Skin of body (tissue), 3 donors: ENCODE measurements at places on chromosomes 7 and 10. TPM values are rescaled to one million over a fixed set of nuclear protein-coding genes. Genes with fewer than 3 reads are reported as not detected.

DNA sequence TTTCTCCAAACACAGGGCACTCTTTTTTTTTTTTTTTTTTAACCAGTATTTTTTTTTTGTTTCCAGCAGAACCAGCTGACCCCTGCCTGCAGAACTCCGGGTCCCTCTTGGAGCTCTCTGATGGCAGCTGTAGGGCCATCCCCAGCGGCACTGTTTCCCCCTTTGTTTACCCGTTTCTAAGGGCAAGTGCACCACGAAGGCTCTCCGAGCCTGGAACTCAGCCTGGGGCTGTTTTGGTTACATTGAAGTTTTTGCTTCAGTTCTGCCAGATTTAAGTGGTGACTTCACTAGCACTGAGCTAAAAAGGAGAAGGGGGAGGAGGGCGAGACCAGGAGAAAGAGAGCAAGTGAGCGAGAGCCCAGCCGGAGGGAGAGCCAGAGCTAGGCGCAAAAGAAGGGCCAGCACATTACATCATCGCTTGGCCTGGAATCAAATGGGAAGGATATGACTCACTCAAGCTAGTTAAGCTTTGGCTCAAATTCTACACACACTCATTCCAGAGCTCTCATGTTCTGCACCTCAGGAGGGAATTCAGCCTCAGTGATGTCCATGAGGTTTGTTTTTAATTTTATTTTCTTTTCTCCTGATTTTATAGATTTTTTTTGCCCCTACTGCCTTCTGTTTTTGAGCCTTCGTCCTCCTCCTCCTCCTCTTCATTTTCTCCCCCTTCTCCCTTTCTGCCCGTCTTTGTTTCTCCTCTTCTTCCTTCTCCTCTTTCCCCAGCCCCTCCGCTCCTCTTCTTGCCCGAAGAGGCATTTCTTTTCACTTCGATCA, 272.3 kb downstream of the TRIL start:
- peak; percentile 100 for DNase-seq

GRCh38 chr7:40008223-40008815, 58.3 kb downstream of the CDK13 start:
- no peak for DNase-seq

DNA sequence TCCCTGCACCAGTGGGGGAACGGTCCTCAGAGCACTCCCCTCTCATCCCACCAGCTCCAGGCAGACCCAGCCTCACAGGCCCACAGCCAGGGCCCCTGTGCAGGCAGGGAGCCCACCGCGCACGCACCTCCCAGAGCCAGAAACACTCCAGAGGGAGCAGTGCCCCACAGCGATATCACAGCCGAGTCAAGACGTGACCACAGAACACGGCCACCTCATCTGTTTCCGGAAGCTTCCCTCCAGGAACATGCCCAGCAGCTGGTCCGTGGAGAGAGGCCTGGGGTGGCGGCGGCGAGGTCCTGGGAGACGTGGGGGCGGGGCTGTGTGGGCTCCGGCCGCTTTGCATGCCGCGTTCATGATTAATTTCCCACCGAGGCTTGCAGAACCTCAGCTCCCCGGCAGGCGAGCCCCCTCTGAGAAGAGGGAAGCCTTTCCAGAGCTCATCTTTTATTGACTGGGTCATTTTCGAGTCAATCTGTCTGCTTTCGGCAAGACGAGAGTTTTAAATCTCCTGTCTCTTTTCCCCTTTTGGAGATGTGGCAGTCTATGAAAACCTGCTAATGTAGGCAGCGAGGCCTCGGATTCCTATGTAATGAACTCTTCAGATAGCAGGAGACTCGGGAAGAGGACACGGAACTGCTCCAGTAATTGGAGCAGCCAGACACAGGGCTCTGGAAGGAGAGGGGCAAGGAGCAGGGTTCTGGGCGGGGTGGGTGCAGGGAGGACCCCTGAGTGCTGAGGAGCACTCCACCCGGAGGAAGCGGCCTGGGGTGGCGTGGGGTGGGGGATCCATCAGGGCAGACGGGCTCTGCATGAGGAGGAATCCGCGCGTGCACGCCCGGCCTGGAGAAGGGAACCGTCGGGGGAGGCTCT, 242.8 kb downstream of the ELFN1 start:
- no peak for DNase-seq

DNA sequence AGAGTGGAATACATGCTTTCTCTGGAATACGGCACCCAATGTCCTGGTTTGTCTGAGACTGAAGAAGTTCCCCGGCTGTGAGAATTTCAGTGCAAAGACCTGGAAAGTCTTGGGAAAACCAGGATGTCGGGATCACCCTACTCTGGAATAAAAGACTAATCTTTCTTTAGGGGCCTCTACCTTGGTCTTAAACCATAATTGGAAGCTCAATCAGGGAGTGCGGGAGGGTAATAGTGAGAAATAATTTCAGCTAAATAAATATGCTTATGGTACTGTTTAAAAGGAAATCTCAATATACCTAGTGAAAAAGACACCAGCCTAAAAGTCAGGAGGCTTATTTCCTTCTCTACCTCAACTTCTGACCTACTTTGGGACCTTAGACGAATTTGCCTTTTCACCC, 236.1 kb upstream of the GLI3 start:
- DNase-seq: no peak

GRCh38 chr7:133934977-133935330, 192.2 kb upstream of the LRGUK start:
- DNase-seq: no peak

- DNase-seq: no peak
Observed at GRCh38 chr7:25037325-25037724, 57.3 kb upstream of the OSBPL3 start.

ERVW-1 gene
- total RNA-seq: 0.20 TPM

MET gene
- total RNA-seq: 7.1 TPM

SPACDR gene
- 0.49 TPM for total RNA-seq

DNA sequence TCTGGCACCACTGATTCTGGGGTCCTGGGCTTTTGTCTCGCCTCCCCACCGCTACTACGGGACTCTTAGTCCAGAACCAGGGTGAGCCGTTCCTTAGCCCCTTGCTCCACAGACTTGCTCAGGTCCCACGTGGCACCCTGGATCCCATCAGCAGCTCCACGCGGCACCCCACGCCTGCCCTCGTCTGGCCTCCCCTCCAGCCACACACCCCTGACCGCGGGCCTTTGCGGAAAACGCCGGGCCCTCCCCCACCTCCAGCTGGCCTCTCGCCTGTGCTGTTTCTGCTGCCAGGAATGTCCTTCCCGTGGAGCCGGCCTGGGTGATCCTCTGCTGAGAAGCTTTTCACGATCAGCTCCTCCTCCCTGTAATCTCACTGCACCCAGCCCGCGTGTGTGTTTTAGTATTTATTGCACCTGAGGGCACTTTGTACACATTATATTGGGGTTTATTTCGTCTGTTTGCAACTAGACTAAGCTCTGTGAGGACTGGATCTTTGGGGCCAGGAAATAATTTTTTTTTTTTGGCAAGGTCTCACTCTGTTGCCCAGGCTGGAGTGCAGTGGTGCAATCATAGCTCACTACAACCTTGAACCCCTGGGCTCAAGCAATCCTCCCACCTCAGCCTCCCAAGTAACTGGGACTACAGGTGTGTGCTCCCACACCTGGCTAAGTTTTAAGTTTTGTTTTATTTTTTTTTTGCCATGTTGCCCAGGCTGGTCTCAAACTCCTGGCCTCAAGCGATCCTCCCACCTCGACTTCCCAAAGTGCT, 10.5 kb upstream of the TTYH3 start:
- DNase-seq: peak; percentile 48

PSMG3 gene
- 12.6 TPM for total RNA-seq

GRCh38 chr7:96991546-96992191, 13.7 kb upstream of the DLX6 start:
- no peak for DNase-seq

DNA sequence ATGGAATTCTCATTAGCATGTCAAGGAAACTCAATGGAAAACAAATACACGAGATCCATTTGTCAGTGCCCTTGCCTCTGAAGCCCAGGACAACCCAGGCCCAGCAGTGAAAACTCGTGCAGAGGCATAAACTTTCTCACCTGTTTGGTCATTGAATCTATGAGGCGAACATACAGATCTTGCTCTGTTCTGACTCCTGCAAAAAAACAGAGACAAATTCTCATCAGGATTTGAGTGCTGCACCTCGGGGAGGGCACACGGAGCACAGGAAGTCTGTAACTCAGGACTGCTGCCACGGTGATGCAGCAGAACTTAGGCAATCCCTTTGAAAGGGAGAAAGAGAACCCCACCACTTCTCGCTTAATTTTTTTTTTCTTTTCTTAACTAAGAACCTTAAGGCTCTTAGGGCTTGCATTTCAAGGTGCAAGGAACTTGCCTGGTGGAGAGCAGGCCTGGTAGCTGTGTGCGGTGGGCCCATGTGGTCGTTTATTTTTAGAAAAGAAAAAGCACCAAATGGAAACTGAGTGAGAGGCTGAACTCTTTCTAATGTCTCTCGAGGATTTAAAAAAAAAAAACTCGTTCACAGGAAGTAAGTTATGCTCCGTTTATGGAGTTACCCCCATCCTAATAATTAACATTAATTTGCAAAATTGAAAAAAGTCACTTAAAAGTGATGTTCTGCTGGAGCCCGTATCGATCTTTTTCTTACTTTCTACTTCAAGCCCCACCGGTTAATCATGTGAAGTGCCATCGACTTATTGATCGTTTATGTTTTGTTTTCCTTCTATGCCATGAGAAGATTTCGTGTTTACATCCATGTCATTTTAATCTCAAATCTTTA, 1.8 kb downstream of the EBF3 start:
- DNase-seq: no peak

DNA sequence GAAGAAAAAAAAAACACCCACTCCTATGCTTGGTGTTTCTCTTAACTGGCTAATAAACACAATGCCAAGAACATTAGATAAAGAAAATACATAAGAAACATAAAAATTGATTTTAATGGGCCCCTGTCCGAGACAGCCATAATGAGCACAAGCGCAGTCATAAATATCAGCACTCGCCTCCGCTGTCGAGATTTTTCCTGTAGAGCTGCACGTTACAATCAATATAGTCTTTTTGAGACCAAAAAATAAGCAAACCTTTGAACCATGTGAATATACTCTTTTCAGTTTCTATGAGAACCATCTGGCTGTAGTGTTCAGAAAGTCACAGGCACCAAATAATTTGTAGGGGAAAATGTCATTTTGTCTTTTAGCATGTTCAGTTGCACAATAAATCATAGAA, 70.1 kb downstream of the MGMT start:
- DNase-seq: no peak

GRCh38 chr10:45580371-45581215, 92.0 kb downstream of the ZFAND4 start:
- no peak for DNase-seq

DNA sequence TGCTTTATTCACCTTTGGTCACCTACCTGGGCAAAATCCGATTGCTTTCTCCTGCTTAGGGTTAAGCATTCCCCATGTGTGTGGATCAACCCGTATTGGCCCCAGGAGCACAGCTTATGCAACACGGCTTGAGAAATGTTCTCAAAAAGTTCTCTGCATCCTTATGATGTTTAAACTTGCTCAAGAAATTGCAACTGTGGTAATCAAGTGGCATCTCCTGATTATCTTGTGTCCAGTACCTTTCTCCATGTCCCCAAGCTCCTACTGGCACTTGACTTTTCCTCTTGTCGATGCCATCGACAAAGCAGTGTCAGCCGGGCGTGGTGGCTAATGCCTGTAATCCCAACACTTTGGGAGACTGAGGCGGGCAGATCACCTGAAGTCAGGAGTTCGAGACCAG, 4.7 kb upstream of the PKD2L1 start:
- DNase-seq: no peak

GPR15LG gene
- 2.1 TPM for total RNA-seq

GRCh38 chr7:146660839-146661238, 544.2 kb downstream of the CNTNAP2 start:
- DNase-seq: no peak

DNA sequence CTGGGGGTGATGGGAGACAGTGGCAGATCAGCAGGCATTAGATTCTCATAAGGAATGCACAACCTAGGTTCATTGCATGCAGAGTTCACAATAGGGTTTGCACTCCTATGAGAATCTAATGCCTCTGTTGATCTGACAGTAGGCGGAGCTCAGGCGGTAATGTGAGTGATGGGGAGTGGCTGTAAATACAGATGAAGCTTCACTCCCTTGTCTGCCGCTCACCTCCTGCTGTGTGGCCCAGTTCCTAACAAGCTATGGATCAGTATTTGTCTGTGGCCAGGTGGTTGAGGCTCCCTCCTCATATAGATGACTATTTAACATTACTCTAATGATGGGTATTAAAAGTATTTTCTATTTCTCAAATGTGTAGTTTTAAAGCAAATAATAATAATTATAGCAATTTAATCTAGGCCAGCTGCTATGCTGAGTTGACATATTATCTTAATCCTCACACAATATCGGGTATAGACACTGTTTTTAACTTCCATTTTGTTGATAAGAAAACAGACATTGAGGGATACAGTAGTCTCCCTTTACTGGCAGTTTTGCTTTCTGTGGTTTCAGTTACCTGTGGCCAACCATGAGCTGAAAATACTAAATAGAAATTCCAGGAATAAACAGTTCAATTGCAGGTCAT, 39.9 kb downstream of the KIF20B start:
- DNase-seq: no peak

EBLN1 gene
- not detected for total RNA-seq

DNA sequence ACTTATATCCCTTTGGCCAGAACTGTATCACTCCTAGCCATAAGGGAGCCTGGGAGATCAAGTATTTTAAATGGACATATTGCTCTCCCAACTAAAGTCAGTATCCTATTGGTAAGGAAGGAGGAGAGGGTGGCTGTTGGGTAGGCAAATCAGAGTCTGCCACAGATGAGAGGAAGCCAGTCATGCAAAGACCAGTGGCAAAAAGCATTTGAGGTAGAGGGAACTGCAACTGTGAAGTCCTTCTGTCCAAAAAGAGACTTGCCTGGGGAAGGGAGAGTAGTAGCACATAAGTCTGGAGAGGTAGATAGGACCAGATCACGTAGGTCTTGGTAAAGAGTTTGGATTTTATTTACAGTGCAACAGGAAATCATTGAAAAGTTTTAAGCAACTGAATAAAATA, 8.8 kb upstream of the CCNJ start:
- DNase-seq: no peak

GRCh38 chr7:1979591-1980560, 252.9 kb downstream of the MAD1L1 start:
- DNase-seq: peak; percentile 8

DNA sequence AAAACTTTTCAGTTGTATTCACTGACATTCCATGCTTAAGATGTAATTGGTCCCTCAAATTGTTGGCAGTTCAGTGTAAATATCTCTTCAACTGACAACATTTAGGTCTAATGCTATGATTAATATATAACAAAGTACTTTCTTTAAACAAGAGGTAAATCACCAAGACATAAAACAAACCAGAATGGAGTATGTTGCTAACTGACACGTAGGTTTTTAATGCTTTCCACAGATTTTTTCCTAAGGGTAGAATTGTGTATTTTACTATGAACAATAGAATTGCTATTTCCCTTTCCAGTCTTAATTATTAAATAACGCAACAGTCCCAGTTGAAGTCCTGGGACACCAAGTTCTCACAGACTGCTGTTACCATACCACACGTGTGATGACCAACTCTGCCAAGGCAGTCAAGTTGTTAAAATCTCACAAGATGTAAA, 4.1 kb downstream of the JCAD start:
- DNase-seq: no peak
